ENCODE measurements at places on chromosomes 1 and 21.

GRCh38 chr1:91523482-91523881 lies 22.8 kb downstream of the CDC7 start:
- no peak for DNase-seq

- DNase-seq: no peak
Observed at GRCh38 chr21:42858957-42859890, 20.1 kb downstream of the WDR4 start.

DNA sequence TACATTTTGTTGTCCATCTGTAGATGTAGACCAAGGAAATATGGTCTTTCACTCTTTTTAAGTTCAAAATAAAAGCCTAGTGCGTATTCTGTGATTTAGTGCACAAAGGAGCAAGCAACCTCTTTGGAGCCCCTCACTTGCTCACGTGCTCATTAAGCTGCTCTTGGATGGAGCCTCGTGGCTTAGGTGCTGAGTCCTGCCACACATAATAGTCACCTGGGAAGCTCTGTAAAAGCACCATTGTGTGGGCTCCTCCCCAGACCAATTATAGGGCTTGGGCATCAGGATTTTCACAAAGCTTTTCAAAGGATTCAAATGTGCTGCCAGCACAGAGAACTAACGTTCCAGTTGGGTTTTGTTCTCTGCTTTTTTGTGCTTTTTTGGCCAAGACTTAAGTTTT lies 85.0 kb downstream of the PCP4 start:
- no peak for DNase-seq

DNA sequence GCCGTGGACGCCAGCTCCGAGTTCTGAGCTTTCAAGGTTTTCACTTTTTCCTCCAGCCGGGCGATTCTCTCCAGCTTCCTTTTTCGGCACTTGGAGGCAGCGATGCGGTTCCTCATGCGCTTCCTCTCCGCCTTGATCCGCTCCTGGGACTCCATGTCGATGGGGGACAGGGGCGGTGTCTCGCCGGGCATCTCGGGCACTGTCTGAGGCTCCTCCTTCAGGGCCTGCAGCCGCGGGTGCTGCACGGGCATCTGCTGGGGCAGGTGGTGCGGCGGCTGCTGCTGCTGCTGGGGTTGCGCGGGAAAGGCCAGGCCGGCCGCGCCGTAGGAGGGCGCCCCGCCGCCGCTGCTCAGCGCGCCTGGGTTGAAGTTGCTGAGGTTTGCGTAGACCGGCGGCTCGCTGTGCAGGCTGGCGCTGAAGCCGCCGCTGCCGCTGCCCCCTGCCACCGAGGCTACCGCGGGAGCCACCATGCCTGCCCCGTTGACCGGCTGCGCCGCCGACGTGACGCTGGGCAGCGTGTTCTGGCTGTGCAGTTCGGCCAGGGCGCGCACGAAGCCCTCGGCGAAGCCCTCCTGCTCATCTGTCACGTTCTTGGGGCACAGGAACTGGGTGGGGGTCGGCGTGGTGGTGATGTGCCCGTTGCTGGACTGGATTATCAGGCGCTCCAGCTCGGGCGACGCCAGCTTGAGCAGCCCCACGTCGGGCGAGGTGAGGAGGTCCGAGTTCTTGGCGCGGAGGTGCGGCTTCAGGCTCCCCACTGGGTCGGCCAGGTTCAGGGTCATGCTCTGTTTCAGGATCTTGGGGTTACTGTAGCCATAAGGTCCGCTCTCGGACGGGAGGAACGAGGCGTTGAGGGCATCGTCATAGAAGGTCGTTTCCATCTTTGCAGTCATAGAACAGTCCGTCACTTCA lies 1.4 kb downstream of the JUN start:
- DNase-seq: peak; percentile 65

DNA sequence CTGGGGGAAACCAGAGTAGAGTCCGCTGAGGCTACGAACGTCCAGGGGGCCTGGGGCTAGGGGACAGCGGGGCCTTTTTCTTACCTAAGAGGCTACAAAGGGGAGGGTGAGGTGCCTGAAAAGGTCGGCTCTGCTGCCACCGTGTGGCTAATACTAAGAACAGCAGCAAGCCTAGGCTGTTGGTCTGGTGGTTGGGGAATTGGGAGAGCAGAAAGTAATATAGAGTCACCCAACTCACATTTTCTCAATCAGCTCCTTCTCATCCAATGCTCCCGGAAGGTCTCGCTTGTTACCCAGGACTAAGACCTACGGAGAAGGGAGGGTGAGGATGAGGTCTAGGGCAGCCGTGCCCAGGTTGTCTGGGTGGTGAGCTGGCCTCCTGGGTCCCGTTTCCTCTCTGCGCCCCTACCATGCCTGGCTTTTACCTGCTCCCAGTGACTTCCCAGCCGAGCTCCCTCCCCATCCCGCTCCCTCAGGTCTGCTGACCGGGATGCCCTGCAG lies 9.3 kb downstream of the ARL8A start:
- no peak for DNase-seq

DNA sequence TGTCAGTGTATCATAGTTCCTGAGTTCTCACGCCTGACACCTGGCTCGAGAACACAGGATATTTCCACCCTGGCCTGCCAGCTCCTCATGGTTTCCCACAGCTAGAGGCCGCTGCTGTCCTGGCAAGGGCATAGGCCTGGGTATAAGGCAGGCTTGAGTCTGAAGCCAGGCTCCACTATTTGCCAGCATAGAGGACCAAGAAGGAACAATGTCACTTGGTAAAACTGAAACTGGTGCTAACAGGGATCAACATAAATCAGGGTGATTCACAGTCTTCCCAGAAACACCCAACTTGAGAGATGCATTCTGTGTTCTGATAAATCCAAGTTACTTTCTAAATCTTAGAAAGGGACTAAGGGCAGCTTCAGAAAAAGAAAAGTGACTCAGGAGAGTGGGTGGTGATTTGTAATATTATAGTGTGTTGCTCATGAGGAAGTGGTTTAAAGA lies 6.9 kb upstream of the S100A2 start:
- DNase-seq: peak; percentile 83

GRCh38 chr1:67700692-67701410 lies 15.8 kb downstream of the GADD45A start:
- DNase-seq: no peak

GRCh38 chr1:248825573-248825908 lies 174 bp downstream of the SH3BP5L start:
- DNase-seq: no peak

GRCh38 chr1:11479375-11479979 lies 522 bp downstream of the DISP3 start:
- no peak for DNase-seq

- no peak for DNase-seq
Observed at GRCh38 chr1:204577794-204578478, 61.7 kb downstream of the MDM4 start.

DNA sequence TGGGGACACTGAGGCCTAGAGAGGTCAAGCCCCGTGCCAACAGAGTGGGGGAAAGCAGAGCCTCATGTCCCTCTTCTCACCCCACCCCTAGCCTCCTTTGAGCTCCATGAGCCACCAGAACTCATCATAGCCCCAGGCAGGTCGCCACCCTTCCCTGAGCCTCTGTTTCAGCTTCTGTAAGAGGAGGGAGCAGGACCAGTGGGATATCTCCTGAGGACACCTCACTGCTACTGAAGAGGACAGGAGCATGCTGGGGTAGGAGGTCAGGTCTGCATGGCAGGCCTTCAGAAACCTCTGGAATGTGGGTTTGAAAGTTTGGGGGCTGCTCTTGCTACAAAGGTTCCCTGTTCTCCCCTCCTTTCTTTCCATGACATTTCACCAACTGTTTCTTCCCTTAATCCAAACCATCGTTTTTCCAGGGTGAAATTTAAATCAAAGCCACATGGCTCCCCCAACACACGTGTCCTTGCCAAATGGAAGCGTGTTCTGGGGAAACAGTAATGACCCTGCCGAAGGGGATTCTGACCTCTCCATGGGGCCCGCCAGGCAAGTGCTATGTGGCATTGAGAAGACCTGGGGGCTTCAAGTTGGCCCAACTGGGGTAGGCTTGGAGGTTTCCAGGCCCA lies 88.1 kb upstream of the RUNX3 start:
- DNase-seq: no peak

DNA sequence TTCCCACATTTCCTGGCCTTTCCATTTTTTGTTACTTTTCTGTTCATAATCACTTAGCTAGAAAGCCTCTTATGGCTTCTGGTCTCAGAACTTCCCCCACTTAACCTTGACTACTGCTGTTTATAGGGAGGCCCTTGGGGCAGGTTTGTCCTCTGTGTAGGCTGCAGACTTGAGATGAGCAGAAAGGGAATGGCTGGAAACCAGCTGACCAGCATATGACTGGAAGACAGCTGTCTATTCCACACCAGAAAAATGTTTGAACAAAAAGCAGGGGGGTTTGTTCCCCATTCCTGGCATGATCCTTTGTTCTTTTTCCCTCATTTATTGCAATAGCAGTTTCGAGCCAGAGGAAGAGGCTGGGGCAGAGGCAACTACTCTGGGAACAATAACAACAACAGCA lies 4.9 kb upstream of the SH3D21 start:
- DNase-seq: no peak

DNA sequence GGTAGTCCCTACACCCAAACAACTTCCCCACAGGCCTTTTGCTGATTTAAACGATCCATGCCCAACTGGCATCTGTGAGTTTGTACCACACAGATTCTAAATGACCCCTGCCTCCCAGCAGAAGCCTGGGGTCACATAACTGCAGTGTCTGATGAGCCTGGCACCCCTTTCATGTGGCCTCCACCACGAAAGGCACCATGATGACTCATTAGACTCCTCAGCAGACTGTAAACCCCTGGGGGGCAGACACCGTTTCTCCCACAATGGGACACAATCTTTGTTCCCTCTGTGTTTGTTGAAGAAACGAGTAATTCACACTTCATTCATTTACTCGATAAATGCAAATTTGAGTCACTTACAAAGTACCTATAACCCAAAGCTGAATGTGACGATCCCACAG lies 81.6 kb downstream of the CCDC185 start:
- no peak for DNase-seq

- no peak for DNase-seq
Observed at GRCh38 chr1:8665833-8666232, 151.6 kb downstream of the RERE start.

DNA sequence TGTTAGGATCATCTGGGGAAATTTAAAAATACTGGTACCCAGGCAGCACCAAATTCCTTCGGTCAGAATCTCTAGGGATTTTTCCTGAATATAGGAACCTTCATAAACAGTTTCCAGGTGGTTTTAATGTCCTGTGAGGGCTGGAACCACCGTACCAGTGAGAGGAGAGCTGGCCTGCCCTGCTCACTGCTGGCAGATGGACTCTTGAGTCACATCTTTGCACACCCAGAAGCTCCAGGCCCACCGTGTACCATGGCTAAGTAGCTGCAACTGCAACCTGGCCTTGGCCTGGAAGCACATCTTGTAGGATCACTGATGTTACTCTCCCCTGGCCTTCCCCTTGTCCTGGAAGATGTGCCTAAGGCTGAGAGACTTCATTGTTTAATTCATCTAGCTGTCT lies 181.5 kb downstream of the DISC1 start:
- no peak for DNase-seq

- DNase-seq: peak; percentile 46
Observed at GRCh38 chr1:186374303-186375151, 526 bp downstream of the TPR start.

GRCh38 chr21:16770266-16770665 lies 742.6 kb upstream of the CXADR start:
- DNase-seq: no peak

DNA sequence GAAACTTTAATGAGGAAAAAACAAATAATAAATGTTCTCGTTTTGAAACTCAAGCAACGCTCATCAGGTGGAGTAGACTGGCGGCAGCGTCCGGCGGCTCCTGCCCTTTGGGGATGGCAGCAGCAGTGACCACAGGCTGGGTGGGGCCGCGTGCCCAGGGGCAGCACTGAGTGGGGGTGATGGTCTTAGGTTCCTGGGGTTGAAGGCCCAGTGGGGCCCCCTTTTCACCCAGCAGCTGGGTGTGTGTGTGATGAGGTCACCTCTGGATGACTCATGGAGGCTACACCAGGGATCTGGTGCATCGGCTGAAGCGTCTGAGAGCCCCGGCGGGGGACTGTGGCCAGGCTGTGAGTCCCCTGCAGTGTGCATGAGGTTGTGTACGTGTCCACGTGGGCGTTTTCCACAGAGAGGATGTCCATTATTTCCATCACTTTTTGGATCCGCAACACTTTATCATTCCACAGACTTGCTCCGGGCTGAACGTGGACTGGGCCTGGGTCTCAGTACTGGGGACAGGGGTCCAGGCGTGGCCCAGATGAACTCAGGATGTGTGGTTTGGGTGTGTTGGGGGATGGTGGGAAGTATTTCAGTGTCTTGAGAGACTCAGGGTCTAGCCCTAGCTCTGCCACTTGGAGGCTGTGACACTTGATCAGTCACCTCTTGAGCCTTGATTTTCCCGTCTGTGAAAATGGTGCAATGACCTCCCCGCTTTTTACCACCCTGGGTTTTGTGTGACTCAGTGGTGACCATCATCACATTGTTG lies 25.6 kb downstream of the LDLRAP1 start:
- DNase-seq: no peak

GRCh38 chr1:67561704-67562113 lies 123.3 kb upstream of the GADD45A start:
- no peak for DNase-seq

GRCh38 chr1:219733511-219734174 lies 120.7 kb upstream of the ZC3H11B start:
- no peak for DNase-seq

DNA sequence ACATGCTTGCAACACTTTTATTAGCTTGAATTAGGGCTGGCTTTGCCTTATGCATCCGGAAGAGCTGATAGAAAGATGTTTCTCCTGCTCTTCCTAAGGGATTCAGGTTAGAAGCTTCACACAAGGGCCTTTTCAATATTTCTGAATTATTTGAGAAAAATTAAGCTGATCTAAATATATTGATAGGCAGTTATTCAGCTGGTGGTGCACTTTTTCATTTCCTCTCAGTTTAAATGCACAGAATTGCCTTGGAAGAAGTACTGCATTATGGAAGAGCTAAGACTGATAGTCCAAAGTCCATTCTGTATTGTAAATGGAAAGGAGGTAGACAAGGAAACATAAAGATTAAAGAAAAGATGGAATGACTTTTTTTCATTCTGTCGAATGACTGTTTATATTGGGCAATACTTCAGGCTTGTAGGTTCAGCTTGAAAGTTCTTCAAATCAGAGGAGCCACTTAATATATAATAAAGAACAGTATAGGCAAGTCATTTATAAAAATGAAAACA lies 398.4 kb upstream of the B3GALT2 start:
- DNase-seq: no peak

- DNase-seq: no peak
Observed at GRCh38 chr1:37865348-37866120, 6.1 kb upstream of the MTF1 start.
